ENCODE measurements at places on chromosomes 2 and 18. TPM values are rescaled to one million over a fixed set of nuclear protein-coding genes. Genes with fewer than 3 reads are reported as not detected.

Gene LAMA1
- total RNA-seq = 2.9 TPM

Gene EMX1
- total RNA-seq = 32.6 TPM

Gene NCKAP1
- 178 TPM for total RNA-seq

Gene VAMP5
- 18.9 TPM for total RNA-seq

Gene PNKD
- 119 TPM for total RNA-seq
